Esophagus mucosa (tissue), 1 donor: ENCODE measurements at places on chromosomes 1 and 21.

- no peak for ATAC-seq
Measured at GRCh38 chr1:36845802-36846201, 188.5 kb downstream of the GRIK3 start.

- peak; percentile 14 for ATAC-seq
Measured at GRCh38 chr1:36438715-36439114, 11.5 kb downstream of the OSCP1 start.

GRCh38 chr1:8493916-8494540, 176.1 kb downstream of the SLC45A1 start:
- no peak for ATAC-seq

GRCh38 chr1:226467443-226467842, 59.5 kb upstream of the PARP1 start:
- ATAC-seq, result no peak

DNA sequence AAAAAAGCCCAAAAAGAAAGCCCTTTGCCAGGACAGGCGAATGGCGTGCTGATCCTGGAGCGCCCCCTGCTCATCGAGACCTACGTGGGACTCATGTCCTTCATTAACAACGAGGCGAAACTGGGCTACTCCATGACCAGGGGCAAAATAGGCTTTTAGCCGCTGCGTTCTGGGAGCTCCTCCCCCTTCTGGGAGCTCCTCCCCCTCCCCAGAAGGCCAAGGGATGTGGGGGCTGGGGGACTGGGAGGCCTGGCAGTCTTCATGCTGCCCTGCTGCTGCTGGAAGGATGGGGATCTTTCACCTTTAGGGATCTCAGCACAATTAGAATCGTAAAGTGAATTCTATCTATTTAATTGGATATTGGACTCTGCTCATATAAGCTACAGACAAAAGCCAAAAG, 3.6 kb downstream of the TPRG1L start:
- no peak for ATAC-seq

GRCh38 chr1:79982211-79982610, 975.7 kb upstream of the ADGRL4 start:
- no peak for ATAC-seq

GRCh38 chr1:103492003-103492625, 33.4 kb upstream of the RNPC3 start:
- no peak for ATAC-seq

- ATAC-seq, result peak; percentile 70
Measured at GRCh38 chr1:108560874-108561459, 1.1 kb downstream of the EEIG2 start.

DNA sequence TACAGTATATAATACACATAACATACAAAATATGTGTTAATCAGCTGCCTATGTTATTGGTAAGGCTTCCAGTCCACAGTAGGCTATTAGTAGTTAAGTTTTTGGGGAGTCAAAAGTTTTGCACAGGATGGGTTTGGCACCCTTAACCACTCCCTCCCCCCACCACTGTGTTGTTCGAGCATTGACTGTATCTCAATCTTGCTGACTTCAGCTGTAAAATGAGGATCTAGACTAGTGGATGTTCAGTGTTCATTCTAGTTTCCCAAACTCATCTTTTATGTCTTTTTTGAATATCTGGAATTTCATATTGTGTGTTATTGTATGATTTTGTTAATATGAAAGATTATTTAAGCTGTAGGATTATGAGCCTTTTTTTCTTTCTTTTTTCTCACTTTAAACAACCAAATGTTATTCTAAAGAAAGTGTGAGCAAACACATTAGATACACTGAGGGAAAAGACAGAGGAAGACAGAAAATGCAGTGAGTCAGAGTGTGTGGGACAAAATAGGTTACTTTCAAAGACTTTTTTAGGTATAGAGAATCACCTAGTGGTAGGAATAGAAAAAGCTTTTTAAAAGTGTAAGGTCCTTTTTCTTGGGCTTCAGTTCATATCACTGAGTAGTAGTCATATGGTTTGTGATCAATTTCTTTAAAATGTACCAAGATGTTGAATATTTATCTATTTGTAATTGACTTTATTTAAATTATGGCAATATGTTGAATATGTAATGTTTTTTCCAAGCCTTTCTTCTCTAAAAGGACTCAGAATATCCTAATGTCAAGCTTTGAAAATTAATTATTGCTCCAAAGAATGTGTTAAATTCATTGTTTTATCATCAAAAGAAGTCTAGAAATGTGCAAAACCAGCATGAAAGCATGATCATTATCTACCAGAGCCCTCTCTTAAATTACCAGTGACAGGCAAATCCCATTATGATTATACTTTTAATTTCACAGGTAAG, 17.9 kb upstream of the CENPF start:
- ATAC-seq, result peak; percentile 79

DNA sequence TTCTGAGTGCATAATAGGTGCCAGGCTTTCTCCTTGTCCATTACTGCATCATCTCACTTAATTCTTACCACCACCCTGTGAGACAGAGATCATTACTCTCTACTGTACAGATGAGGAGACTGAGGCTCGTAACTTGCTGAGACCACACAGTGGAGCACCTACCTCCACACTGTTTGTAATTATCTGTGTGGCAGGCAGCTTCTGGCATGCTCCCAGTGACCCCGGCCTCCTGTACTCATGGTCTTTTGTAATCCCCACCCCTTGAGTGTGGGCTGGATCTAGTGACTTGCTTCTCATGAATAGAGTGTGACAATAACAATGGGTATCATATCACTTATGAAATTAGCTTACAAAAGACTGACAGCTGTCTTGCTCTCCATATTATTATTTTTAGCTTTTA, 407.3 kb downstream of the MATN1 start:
- ATAC-seq, result no peak

GRCh38 chr21:43829575-43830119, 35.4 kb upstream of the AGPAT3 start:
- no peak for ATAC-seq

- no peak for ATAC-seq
Measured at GRCh38 chr1:241513378-241513777, 6.2 kb downstream of the FH start.

DNA sequence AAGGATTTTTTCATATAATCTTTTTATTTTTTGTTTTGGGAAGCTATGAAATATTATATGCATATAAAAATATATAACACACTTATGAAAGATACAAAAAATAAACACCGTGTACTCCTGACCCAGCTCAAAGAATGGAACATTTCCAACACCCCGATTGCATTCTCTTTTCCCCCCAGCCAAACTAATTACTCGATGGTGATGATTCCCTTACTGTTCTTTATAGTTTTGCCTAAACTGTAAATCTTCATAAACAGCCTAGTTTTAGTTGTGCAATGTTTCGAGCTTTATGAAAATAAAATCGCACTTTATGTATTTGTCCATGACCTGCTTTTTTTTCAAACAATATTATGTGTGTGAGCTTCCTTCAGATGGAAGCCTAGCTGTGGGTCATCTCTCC, 352.0 kb upstream of the KAZN start:
- no peak for ATAC-seq

DNA sequence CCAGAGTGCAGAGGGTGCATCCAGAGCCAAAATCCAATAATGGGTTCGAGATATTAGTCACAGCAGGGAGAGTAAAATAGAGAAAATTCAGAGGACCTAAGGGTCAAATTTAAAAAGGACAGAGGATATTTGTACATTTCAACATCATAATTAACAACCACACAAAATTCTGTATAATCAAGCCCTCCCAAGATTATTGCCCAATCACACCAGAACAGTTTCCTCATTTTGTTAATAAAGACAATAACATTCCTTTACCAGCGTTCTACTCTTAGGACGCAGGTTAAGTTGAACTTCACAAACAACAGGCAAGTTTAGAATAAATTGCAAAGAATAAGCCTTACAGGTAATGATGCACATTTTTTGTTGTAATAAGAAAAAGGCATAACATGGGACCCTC, 462.8 kb downstream of the PTPRC start:
- no peak for ATAC-seq

DNA sequence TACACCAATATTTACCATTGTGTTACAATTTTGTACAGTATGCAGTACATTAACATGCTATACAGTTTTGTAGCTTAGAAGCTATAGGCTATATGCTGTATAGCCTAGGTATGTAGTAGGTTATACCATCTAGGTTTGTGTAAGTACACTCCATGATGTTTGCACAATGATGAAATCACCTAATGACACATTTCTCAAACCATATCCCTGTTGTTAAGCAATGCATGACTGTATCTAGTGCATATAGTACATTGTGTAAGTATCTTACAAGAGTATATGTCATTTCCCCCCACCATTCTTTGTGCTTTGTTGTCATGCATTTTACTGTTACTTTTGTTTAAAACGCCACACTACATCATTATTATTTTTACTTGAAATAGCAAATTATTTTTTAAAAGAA, 65.7 kb upstream of the RNF11 start:
- ATAC-seq, result peak; percentile 92

DNA sequence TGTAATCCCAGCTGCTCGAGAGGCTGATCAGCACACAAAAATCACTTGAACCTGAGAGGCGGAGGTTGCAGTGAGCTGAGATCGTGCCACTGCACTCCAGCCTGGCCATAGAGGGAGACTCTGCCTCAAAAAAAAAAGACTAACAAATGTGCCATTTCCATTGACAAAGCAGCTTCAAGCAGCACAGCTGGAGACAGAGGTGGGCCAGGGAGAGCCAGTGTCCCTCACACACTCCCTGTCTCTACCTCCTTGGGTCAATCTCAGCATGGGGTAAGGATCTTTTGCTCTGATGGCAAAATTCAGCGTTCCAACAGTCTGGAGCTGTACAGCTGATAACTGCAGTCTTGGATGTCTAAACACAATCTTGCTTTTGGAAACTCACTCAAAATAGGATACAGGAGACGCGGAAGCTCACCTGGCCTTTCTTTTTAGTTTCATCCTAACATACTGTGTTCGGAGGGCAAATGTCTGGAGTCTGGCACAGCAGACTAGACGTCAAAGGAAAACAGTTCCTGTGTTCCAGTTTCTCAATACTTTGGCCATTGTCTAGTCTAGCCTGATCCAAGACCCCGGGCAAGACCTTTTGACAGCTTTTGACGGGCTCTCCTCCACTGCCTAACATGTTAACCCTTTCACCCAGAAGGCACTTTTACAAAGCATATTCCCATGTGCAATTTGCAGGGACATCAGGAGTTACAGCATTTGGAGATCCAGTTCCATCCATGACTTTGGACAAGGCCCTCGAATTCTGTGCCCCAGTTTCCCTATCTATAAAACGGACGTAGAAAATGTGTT, 2.9 kb downstream of the RCC2 start:
- ATAC-seq, result no peak

GRCh38 chr21:45590246-45590725, 48.0 kb upstream of the SLC19A1 start:
- peak; percentile 62 for ATAC-seq

- no peak for ATAC-seq
Measured at GRCh38 chr1:22494943-22495579, 43.4 kb downstream of the ZBTB40 start.

DNA sequence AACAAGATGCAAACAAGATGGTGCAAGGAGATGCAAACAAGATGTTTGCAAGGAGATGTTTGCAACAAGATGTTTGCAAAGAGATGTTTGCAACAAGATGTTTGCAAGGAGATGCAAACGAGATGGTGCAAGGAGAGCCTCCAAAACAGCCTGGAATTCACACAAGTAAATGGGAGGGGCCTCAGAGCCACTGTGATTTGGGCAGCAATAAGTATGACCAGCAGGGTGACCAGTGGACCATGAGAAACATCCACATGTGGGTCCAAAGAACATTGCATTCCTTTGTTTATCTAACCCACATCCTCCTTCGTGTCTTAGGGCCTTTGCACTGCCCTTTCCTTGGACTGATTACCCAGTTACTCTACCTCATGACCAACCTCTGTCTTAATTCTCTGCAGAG, 162.9 kb downstream of the PLPP3 start:
- ATAC-seq, result no peak
